Fibroblast of the aortic adventitia (primary cell): ENCODE measurements at places on chromosomes 1 and 21. TPM values are rescaled to one million over a fixed set of nuclear protein-coding genes. Genes with fewer than 3 reads are reported as not detected.
A peak's percentile ranks its signal among the peaks of the same experiment; 100 is the strongest.

The CRABP2 gene
- 62.7 and 68.9 TPM in 2 replicates for total RNA-seq

GRCh38 chr1:229887043-229887822 is 179.8 kb upstream of the GALNT2 start:
- no peak for DNase-seq

DNA sequence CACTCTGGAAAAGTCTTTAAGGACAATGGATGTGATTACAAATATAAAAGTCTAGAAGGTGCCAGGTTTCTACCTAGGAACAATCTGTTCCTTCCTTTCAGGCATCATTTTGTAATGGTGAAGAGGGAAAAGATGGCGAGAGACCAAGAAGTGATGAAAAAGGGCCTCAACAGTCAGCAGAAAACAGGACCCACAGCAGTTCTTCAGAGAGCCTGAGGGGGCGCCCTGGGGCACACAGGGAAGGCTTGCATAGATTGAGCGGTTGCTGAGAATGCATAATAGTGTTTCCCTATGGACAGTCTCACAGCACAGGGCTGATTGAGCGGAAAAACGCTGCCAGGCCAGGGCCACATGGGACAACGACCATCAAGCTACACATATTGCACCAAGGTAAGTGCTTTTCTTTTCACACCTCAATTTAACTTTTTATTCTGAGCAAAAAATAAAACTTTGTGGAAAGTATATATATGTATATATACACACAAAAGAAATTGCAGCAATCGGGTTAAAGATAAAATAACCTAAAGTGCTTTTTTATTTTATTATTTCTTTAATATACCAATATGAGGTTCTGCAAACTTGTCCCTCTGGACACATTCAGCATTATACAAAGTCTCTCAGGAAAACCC is 3.1 kb upstream of the YRDC start:
- peak; percentile 82 for DNase-seq

DNA sequence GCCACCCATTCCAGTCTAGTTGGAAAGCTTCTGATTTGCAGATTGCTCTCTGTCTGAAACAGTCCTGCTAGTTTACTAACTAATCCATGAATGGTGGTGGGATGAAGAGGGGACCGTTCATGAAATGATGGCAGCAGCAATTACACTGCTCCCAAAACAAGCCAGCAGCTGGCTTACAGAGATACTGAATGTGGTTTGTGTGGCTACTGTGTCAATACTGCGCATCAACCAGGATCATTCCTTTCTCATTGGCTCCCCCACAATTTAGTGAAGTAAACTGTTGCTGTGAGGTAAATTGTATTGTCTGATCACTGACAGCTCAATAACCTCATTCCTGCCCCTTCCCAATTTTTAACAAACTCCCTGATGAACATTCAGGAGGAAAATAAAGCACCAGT is 191.3 kb upstream of the LMO4 start:
- no peak for DNase-seq

DNA sequence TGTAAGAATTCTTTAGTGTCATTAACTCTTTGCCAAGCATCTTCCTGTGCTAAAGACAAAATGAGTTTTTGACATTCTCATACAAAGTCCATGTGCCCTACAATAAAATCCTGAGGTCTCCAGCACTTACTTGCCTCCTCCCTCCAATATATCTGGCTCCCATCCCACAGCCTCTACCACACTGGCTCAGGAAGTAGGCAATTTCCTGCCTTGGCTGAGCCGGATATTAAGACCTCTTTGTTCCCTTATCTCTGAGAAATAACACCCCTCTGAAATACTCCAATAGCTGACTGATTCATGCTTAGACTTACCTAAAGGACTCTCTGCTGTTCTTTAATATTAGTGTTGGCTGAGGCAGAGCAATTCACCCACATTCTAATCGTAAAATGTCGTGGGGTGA is 37.6 kb upstream of the GORAB start:
- peak; percentile 86 for DNase-seq
